ENCODE measurements at places on chromosomes 12 and 14.

GRCh38 chr14:79742142-79742541, 469.2 kb downstream of the DIO2 start:
- DNase-seq, result no peak

GRCh38 chr12:30694412-30695198, 1.1 kb downstream of the IPO8 start:
- DNase-seq, result no peak

GRCh38 chr12:130066742-130067141, 95.5 kb upstream of the FZD10 start:
- no peak for DNase-seq

- no peak for DNase-seq
Measured at GRCh38 chr14:87878959-87879358, 114.0 kb downstream of the GALC start.

DNA sequence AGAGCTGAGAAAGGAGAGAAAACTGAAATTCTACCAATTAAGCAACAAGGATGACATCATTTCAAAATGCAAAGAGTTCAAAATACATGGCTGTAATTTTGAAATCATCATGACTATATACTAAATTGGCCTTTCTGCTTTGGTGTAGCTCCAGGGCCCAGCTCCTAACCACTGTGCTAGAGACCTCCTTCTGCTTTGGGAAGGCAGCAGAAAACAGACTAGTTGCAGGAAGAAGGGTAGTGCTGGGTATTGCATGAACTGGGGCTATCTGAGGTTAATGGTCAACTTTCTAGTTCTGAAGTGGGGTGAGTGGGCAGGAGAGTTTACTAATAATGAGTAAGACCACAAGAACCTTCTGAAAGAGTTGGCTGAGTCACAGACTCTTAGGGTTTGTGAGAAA, 66.2 kb downstream of the PTGER2 start:
- DNase-seq, result no peak

GRCh38 chr14:32710731-32711680, 227.7 kb upstream of the NPAS3 start:
- DNase-seq, result no peak

DNA sequence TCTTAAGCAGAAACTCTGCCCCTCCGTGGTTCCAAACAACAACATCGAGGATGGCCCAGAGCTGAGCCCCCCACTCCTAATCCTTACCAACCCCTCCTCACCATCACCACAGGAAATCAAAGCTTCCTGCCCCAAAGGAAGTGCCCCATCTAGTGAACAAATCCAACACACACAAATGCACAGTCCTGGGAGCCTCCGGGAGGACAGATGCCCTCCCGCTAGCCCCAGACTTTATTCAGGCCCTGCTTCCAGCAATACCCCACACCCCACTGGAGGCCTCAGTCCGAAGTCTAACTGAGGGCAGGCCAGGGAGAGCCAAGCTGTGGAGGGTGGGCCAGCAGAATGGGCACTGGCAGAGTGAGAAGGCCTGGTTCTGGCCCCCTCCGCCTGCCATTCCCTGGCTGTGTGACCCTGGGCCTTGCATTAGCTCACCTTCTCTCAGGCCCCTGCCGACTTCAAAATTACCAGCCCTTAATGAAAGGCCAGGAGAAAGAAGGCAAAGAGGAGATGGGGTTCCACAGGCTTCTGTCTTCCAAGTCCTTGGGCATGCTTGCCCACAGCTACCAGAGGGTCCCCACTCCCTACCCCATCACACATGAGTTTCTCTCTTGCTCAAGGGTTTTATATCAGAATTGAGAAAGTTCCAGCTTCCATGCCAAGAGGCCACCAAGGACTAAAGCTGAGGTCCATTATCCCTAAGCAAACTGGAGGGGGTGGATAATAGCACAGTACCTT, 2.3 kb downstream of the HDAC7 start:
- DNase-seq, result no peak

GRCh38 chr12:47860279-47860841, 40.7 kb upstream of the HDAC7 start:
- DNase-seq, result no peak

DNA sequence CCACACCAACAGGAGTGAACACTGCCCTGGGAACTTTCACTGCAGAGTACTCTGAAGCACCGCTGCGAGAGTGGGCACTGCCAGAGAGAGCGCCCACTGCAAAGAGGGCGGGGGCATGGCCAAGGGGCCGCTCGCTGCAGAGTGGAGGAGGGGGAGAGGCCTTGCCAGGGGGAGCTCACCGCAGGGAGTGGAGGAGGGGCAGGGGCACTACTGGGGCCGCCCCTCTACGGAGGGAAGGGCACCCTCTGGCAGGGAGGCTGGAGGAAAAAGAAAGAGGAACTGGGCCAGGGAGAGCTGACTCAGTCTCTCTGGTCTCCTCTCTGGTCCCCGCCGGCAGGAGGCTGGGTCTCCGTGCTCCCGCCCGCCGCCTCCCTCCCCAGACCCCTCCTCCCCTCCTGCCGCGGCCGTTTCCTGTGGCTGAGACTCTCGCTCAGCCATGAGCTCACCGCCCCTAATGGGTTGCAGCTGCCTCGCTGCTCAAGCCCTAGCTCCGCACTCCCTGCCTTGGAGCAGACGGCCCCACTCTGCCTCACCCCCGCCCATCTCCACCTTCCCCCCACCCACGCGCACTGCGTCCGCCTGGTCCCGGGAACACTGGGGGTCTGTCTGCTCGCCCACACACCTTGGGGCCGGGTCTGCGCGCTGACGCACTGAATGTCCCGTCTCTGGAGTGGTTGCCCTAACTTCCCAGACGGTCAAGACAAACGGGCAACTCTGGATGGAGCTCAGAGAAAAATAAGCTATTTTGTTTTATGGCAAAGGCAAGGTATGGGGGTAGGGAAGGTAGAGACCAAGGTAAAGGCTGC, 1.3 kb downstream of the ARHGEF40 start:
- DNase-seq, result peak; percentile 42
